Uterus (tissue), 4 donors: ENCODE measurements at places on chromosomes 12 and 14. TPM values are rescaled to one million over a fixed set of nuclear protein-coding genes. Genes with fewer than 3 reads are reported as not detected.

GRCh38 chr12:116319898-116320621 lies 42.6 kb upstream of the MED13L start:
- DNase-seq: peak; percentile 93

GRCh38 chr12:116161588-116161987 lies 115.9 kb downstream of the MED13L start:
- DNase-seq: no peak

- DNase-seq: no peak
Observed at GRCh38 chr14:78412475-78412874, 242.3 kb downstream of the NRXN3 start.

DNA sequence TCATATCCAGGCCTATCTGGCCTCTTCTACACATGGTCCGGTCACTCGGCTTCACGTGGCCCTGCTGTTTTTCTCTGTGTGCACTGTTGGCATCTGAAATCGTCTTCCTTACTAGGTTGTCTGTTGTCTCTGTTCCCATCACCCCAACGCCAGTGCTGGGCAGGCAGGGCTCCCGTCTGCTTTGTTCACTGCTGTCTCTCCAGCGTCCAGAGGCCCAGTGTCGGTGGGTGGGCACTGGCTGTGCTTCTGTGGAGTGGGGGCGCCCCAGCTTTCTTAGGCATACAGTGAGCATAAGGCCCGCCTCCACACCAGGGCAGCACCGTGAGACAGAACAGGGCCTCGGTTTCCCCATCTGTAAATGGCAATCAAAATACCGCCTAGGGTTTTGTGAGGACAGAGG lies 153.1 kb downstream of the BCL11B start:
- no peak for DNase-seq

Gene NTF3
- 3.5 TPM for total RNA-seq
